ENCODE measurements at places on chromosomes 7 and 10.

- DNase-seq = no peak
Measured at GRCh38 chr10:122044713-122045112, 55.8 kb downstream of the TACC2 start.

- DNase-seq = no peak
Measured at GRCh38 chr7:95089414-95090315, 182.3 kb downstream of the PPP1R9A start.

DNA sequence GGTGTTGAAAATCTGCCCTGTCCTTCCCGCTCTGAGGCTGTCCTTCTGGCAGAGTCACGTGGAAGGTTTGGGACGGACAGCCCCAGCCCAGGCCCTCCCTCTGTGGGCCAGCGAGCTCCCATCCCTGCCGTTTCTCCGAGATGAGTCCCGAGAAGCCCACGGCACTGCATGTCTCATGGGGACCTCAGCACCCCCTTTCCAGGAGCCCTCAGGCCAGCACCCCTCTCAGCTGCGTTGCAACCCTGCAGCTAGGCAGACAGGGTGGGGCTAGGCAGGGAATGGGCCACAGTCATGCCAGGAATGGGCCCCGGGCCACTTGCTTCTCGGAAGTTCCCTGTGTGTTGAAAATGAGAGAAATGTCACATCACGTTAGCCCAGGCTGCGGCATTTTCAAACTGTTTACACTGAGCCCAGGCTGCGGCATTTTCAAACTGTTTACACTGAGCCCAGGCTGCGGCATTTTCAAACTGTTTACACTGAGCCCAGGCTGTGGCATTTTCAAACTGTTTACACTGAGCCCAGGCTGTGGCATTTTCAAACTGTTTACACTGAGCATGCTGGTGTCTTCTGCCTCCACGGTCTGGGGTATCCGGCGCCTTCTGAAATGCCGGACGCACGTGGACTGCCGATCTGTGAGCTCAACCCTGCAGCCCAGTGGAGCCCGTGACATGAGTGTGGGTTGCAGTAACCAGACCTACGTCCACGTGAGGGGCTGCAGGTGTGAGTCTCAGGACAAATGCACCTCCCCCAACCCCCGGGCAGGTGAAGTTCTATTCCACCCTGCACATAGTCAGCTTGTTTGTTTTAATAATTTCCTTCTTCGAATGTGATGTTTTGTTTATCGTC is 42.6 kb downstream of the FAM20C start:
- no peak for DNase-seq

- DNase-seq = no peak
Measured at GRCh38 chr7:8142477-8142876, 119.5 kb downstream of the ICA1 start.

DNA sequence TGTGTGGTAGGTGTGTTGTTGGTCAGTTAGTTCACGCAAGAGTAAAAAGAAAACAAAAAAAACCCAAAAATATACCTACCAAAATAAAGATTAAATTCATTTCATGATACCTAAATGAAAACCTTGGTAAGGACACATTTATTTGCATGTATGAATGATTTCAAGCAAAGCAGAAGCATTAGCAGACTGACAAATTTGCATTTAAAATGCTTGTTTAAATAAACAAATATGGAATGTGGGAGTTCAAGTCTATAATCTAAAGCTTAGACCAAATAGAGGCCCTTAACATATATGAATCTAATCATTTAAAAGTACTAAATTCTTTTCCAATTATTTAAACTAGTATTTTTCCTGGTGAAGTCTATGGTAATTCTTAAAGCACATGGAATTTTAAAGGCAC is 35.8 kb downstream of the GNAT3 start:
- no peak for DNase-seq

GRCh38 chr7:112038353-112038752 is 167.8 kb downstream of the DOCK4 start:
- no peak for DNase-seq

DNA sequence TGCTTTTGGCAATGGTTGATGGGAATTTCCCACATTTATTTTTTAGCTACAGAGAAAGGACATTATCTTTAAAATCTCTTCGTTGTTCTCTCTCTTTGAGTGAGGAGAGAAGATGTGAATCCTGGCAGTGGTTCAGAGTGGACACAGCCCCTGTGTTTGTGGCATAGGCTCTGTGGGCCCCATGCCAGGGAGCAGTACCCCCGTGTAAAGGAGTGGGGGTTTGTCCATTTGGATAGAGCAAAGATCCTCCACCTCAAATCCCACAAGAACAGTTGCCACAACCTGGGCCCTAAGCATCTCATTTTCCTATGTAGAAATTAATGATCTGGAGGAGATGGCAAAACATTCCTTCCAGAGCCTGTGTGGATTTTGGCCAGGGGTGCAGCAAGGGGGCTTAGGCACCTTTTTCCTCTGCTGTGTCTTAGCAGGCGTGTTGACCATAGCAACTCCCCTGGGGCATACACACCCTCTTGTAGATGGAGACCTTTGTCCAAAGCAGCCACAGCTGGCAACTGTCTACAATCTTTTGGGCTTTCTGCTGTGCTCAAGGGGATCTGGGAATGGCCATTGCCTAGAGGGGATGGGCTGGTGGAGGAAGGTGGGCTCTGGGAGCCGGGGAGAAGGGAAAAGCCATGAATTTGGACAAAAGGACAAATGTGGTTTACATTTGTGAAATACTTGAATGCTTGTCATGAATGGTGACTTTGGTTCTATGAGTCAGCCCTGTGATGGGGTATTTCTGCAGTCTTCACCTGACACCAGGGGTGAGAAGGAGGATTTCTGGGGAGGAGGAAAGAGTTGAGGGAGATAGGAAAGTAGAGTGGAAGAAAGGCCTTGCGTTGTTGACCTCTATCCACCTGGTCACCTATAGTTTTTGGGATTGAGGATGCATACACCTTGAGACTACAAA is 92.0 kb downstream of the TCF7L2 start:
- DNase-seq = no peak

DNA sequence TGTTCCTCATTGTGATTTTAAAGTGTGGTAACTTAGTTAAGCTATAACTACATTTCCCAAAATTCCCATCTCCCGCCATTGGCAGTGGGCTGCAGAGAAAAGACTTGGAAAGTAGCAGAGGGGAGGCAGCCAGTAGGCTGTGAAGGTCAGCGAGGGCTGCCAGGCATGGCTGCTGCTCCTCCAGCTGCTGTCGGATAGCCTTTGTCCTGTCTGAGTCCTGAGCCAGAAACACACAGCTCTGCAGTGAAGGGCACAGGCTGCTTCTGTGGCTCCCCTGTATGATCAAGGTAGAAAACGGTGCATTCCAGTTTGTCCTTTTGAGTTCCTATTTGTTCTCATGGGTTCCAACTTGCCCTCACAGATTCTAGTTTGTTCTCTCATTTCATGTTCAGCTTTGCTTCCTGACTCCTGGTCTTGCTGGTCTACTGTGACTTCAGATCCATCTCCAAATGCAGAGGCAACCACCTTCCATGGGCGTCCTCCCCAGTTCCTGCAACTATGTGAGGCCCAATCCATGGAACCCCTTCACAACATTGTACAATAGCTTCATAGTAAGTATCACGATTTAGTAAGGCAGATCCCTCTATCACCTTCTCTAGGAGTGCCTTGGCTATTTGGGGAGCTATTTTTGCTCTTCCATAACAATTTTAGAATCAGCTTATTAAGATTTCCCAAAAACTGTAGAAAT is 31.7 kb downstream of the SYPL1 start:
- no peak for DNase-seq

GRCh38 chr10:35778306-35778705 is 136.2 kb upstream of the FZD8 start:
- no peak for DNase-seq

DNA sequence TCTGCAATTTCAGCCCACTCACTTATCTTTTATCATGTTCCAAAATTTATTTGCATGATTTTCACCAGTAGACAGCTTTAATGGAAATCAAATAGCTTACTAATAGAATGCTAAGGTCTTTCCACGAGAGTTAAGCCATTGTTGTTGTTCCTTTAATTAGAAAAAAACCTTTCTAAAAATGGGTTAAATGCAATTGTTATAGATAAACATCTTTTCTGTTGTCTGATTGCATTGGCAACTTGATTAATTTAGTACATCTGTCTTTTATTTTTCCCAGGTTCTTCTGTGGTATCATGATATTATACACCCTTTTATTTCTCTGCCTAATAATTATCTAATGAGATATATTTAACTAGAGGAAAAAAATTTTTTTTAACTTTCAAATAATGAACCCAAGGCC is 487.6 kb upstream of the MBL2 start:
- DNase-seq = no peak

- DNase-seq = peak; percentile 62
Measured at GRCh38 chr7:99499371-99499720, 735 bp downstream of the ZNF394 start.

- peak; percentile 55 for DNase-seq
Measured at GRCh38 chr7:23530405-23530804, 1.4 kb downstream of the TRA2A start.
